ENCODE measurements at places on chromosomes 3 and 15. TPM values are rescaled to one million over a fixed set of nuclear protein-coding genes. Genes with fewer than 3 reads are reported as not detected.

The IQCF5 gene
- total RNA-seq = not detected

GRCh38 chr3:183148056-183148455, 14.5 kb downstream of the LAMP3 start:
- DNase-seq = no peak

GRCh38 chr3:87025661-87026645, 35.0 kb upstream of the VGLL3 start:
- DNase-seq = no peak

DNA sequence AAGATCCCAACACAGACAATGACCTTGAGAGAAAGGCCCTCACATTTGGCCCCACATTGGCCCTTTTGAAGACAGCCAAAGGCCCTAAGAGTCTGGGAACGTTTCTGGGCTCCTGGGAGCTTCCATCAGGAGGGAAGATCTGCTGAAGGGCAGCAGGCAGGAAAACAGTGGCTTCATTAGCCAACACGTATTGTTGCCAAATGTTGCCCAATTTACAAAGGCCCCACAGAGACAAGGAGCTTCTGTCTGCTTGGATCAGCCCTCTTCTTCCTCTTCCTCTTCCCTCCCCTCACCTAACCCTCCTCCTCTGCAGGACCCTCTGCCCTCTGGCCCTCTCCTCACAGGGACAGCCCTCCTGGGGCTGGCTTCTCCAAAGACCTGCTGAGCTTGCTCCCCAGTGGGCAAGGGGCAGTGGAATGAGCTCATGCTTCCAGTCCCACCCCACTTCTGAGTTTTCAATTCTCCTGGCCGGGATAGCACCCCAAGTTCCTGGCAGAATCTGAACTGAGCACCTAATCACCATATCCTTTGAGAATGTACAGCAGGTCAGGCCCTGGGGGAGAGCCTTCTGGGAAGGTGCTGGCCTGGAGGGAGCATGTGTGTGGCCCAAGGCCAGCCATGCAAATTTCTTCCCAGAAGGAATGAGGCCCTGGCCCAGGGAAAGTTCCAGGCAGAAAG, 5.1 kb upstream of the LTF start:
- no peak for DNase-seq

The SOX2 gene
- not detected for total RNA-seq

GRCh38 chr15:29066838-29067237, 181.1 kb downstream of the APBA2 start:
- DNase-seq = no peak

The COL8A1 gene
- total RNA-seq = 720 TPM

- no peak for DNase-seq
Observed at GRCh38 chr3:41370307-41370706, 171.0 kb downstream of the CTNNB1 start.

The CYP1A1 gene
- total RNA-seq = not detected

DNA sequence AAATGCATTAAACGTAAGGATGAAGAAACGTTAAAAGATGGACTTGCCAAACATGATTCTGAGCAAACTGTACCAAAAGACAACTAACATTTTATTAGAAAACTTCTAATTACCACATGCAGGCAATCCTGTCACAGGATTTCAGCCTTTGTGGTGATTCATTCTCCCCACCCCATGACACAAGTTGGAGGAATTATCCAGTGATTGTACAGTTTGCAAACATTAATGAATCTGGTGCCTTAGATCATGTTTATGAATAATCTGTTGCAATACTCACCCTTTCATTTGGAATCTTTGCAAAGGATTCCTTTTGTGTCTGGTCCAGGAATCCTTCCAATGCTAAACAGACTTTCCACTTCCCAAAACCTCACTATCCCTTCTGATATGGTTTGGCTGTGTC, 23.3 kb upstream of the ERC2 start:
- DNase-seq = no peak

GRCh38 chr15:30985081-30985531, 6.3 kb downstream of the MTMR10 start:
- peak; percentile 4 for DNase-seq

The CIB2 gene
- 1.5 TPM for total RNA-seq

GRCh38 chr3:15465876-15466585, 38.6 kb downstream of the EAF1 start:
- DNase-seq = no peak

GRCh38 chr15:28943146-28943545, 57.4 kb downstream of the APBA2 start:
- DNase-seq = no peak

The IL12A gene
- 4.7 TPM for total RNA-seq

DNA sequence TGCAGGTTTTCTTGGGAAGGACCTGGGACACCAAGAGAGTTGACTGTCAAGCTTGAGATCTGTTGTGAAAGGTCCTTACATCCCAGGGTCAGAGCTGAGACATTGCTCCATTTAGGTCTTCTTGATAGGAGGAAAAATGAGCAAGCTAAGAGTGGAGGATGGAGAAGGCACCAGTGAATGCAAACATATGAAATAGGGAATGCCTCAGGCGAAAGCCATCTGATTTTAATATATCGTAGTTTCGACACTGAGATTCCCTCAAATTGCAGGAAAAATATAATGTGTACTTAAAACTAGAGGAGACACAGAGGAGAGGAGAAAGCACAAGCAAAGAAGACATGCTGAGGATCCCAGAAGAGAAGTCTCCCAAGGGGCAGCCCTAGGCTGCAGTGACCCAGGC, 85.5 kb downstream of the TM4SF4 start:
- no peak for DNase-seq

The LYZL4 gene
- total RNA-seq = not detected

DNA sequence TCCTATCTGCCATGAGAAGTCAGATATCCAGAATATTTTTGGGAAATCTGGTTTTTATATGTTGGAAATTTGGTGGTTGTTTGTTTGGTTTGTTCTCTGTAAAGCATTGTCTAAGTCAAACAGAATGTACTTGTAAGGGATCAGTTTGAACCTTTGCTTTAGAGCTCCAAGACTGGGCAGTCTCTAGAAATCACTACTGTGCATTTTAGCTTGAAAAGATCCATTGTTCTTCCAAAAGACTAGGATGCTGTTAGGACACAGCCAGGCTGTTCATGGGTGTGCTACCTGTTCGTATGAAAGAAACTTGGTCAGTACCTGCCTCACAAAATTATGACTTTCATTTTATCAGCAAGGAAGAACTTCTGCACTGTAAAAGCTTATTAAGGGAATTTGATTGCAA, 182.6 kb downstream of the WDR72 start:
- no peak for DNase-seq

The PP2D1 gene
- not detected for total RNA-seq

DNA sequence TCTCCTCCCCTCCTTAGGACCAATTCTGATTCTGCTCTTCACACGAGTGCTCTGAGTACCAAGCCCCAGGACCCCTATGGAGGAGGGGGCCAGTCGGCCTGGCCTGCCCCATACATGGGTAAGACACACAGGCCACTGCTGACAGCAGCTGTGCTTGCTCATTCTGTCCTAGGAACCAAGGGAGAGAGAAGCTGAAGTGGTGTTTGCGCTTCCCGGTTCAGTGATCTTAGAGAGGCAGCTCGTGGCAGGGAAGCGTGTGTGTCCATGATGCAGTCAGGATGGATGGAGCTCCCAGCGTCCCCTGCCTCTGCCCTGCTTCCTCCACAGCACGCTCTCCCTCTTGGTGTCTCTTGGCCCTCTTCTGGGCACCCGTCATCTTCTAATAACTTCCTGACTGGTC, 77.6 kb downstream of the CRTC3 start:
- no peak for DNase-seq
